GDM1 (cell line): ENCODE measurements at places on chromosomes 4 and X.

- no peak for DNase-seq
These were observed 91.0 kb downstream of the PDE5A start for GRCh38 chr4:119537586-119537985.

- no peak for DNase-seq
These were observed 156.4 kb upstream of the TBL1X start for GRCh38 chrX:9308426-9308825.

GRCh38 chrX:39115166-39115565 lies 313.9 kb downstream of the MID1IP1 start:
- DNase-seq, result no peak

DNA sequence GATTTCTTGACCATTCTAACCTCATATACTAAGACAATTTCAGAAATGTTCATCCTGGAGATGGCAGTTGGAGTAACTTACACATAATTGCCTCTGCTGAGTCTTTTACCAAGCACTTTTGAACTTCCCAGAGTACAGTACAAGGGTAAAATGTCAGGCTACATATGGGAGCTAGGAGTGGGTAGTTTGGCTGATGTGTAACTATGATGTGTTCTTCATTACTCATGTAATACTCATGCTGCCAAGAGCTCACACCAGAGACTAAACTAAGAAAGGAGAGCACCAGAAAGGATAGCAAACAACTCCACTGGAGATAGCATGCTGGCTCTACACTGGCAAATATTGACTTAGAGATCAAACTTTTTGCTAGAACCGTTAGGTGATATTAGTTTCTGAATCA lies 194.0 kb downstream of the PDGFRA start:
- no peak for DNase-seq

GRCh38 chr4:154222875-154223274 lies 268.7 kb downstream of the DCHS2 start:
- no peak for DNase-seq

- DNase-seq, result no peak
These were observed 207.5 kb upstream of the FAM9B start for GRCh38 chrX:9241427-9241826.

DNA sequence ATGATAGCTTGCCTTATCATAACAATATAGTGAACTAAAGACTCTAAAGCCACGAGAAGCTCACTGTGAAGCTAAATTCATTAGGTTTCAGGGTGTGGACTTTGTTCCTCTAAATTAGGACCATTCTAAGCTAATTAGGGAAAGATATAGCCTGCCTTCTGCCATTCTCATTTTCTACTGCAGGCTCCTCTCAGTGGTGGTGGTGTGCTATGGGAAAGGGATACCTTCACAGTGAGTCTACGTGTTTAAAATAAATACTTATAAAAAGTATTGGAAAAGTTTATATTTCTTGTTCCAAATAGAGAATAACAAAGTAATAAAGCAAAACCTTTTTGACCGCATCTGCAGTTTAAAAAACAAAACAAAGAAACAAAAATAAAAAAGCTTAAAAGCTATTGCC lies 327.7 kb downstream of the PAPSS1 start:
- no peak for DNase-seq
